Head of caudate nucleus (tissue), 42 donors: ENCODE measurements at places on chromosomes 2 and 18.

DNA sequence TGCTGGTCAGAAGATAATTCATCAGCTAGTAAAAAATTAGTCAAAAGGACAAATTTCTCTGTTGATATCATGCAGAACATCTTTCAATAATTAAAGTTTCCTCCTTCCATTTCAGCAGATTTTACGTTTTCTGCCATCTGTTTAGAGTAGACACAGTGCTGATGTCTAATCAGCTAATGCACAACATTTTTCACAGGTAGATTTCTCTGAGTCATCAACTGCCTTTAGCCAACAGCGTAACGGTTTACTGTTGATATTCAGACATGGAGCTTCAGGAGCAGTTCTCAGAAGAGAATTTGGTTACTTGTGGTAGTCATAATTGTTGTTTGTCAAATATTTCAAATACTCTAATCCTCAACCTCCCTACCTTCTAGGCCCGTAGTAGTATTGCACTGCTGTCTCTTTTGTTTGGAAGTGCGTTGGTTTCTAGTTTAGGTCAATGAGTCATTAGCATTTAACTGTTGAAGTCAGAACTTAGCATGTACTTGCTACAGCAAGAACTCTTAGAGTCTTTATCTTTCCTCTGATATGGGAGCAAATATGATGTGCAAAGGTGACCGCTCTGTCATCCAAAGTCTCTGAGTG is 86.8 kb upstream of the TFPI start:
- DNase-seq, result no peak

- no peak for DNase-seq
These were observed 23.8 kb downstream of the GNLY start for GRCh38 chr2:85718009-85718391.

DNA sequence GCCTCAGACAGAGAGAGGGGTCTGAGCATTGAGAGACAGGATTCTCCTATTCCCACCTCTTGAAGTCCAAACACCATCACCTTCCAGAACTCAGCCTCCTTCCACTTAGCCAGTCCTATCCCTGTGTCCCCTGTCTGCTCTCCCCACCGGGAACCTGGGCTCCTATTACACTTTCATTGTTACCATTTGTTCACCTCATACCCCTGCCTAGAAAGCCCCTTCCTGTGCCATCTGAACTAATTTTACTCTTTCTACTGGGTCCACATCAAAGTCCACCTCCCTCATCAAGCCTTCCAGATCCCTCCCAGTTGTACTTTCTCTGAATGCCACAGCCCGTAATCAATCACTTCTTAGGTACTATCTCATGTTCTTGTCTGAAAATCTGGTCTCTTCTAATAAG is 220.6 kb downstream of the ZBTB7C start:
- DNase-seq, result no peak

DNA sequence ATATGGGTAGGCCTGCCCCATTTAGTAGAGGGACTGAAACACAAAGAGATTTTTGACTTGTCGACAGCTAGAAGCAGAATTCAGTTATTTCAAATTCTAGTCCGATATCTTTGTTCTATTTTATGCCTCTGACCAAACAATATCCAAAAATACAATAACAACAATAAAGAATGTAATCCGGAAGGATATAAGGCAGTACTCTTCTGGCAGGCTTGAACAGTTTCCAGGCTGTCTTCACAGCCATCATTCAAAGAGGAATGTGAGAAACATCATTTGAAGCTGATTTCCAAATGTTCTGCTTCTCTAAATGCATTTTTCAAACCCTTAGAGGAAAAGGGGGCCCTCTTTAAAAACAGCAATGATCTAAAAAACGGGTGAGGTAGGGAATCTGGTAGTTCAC is 36.7 kb upstream of the SPTBN1 start:
- DNase-seq, result no peak

DNA sequence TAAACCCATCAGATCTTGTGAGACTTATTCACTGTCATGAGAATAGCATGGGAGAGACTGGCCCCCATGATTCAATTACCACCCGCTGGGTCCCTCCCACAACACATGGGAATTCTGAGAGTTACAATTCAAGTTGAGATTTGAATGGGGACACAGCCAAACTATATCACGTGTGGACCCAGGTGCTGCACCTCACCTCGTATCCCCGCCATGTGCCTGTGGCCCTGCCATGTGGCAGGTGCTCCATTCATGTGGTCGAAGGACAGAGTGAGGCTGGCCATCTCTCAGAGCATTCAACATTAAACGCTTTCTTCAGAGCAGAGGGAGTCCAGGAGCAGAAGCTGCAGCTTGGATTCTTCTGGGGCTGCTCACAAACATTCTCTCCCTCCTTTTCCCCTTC is 32.3 kb downstream of the MROH2A start:
- DNase-seq, result no peak

DNA sequence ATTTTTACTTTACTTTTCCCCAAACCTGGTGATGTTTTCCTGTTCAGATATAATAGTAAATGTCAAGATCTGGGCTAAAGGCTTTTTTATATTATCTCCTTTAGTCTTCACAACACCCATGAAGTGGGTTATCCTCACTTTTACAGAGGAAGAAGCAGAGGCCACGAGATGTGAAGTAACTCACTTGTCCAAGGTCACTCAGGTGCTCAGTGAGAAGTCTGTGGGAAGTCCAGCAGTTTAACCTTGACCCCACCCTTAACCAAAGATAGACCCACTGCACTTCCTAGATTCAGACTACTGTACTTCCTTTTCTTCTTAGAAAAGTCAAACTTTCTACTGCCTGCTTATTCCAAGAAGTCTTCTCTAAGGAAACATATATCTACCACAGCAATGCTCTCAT is 56.3 kb upstream of the STAT1 start:
- DNase-seq, result no peak

DNA sequence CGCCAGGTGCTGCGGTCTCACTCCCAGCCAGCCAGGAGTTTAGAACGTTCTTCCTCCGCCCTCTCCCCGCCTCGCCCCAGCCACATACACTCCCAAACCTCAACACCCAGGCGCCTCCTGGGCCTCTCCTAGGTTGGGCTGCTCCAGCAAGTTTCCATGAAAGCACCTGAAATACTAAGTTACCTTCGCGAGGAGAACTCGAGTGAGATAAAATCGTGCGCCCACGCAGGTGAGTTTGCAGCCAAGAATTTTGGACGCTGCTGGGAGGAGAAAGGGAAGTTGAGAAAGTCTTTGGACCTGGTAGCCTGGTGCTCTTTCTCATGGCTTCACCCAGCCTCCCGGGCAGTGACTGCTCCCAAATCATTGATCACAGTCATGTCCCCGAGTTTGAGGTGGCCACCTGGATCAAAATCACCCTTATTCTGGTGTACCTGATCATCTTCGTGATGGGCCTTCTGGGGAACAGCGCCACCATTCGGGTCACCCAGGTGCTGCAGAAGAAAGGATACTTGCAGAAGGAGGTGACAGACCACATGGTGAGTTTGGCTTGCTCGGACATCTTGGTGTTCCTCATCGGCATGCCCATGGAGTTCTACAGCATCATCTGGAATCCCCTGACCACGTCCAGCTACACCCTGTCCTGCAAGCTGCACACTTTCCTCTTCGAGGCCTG is at the start of gene GPR39:
Gene GPR39, plus strand, starts transcription at position 83 of the 673 bp plus-strand sequence.
- DNase-seq, result no peak

DNA sequence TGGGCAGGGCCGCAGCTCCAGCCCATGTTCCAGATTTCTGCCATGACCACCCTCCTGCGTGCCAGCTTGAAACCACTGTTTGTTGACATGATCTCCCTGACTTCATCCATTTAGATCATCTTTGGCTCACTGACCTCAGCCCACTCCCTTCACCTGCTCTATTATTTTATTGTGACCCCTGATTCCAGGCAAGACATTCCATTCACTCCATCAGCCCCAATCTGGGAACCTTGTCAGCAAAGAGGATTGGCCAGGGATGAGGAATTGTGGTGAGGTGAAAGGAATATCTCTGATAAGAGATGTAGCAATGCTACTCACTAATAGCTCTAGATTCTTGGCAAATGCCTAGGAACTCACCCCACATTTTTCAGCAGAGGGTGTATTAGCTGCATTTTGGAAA is 174.2 kb downstream of the TMEM247 start:
- DNase-seq, result no peak

- DNase-seq, result no peak
These were observed 426.7 kb upstream of the MYT1L start for GRCh38 chr2:2757764-2758163.

GRCh38 chr2:210007895-210008294 is 5.5 kb downstream of the RPE start:
- DNase-seq, result no peak

DNA sequence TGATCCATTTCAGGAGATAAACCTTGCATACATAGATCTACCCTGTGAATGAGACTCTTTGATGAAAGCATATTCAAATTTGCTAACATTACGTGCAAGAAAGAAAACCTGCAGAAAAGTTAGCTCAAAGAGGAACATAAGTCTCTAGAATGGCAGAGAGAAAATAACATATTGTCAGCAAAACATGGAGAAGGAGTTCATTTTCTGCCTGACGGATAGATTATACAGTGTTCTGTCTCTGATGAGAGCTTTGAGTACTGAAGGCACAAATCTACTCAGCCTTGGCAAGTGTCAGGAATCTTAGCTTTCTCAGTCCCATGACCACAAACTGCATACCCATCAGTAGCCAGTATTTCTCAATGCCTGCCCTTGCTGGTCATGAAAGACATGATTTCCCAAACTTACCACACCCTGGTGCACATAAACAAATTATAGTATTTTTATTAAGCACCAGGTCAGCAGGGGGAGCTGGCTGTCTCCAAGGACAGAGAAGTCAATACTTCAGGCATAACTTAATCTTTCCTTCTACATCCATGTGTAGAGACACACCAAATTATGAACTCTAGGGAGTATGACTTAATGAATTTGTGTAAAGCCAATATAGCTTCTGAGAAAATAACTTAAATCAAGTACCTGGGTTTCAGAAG is 401.2 kb upstream of the SOX11 start:
- DNase-seq, result no peak

DNA sequence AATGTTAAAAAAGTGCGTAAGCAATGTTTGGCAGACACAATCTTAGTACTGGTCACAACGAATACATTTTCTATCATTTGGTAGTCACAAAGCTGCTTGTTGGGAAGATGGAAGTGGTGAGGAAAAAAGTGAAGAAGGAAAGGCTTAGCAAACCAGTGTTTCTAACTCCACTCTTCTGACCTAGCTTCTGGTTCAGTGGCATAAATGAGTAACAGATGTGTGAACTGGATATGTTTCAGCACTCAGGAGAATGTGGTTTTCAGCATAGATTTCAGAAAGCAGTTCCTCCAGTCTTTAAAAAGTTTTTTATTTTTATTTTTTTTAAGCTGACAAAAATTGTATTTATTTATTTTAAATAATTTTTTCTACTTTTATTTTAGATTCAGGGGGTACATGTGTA is 357.1 kb downstream of the CPS1 start:
- no peak for DNase-seq

DNA sequence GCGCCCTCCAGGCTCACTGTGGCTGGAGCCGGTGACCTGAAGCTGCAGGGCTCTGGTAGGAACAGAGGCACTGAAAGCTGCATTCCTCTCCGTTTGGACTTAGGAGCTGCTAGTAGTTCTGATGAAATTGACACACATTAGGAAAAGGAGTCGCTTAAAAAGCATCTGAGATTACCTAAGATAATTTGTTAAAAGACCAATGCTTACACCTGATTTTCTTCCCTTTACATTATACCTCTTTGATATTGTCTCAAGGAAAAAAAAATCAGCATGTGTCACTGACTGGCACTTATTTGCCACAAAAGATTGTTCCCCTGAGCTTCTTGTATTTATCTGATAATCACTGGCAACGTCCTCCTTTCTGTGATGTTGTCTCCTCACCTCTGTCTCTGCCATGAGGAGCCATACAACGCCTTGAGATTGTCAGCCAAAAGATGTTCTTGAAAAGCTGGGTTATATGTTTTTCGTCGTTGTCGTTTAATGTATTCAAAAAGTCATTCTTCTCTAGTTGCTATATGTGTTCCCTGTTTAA is 618 bp upstream of the CHN1 start:
- no peak for DNase-seq

GRCh38 chr2:10933700-10934225 is 22.0 kb downstream of the KCNF1 start:
- no peak for DNase-seq

- DNase-seq, result no peak
These were observed 414.2 kb downstream of the NBAS start for GRCh38 chr2:15146960-15147359.

DNA sequence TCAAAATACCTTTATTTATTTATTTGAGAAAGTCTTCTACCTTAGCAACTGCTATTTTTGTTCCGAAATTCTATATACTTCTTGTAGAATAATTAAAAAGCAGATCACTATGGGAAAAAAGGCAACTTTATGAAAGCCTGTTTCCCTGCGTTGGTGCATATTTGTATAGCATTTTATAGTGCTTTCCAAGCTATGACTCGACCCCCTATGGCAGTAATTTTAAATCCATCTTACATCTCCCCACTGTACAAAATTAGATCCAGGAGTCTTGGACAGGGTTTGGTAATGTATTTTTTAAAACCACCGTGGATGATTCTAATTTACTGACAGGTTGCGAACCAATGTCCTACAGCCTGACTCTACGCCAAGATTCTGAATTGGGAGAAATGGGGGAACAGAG is 10.1 kb downstream of the TANK start:
- DNase-seq, result no peak

DNA sequence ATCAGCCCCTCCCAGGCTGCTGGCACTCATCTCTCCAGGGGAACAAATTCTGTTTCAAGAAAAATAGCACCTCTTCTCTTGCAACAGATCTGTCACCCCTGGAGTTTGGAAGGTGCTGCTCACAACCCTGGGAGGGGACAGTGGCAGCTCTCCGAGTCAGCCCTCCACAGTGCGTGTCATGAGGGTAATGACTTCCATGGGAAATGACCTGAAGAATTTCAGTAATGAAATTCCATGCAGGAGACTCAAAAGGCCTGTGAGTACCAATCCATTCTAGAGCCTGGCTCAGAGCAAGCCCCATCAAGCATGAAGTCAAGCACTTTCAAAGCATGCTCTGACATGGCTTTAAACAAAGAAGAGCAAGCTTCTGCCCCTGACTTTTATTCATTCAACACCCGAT is 276.3 kb upstream of the PARD3B start:
- DNase-seq, result no peak

GRCh38 chr2:172442072-172442895 is 14.9 kb downstream of the ITGA6 start:
- DNase-seq, result no peak

DNA sequence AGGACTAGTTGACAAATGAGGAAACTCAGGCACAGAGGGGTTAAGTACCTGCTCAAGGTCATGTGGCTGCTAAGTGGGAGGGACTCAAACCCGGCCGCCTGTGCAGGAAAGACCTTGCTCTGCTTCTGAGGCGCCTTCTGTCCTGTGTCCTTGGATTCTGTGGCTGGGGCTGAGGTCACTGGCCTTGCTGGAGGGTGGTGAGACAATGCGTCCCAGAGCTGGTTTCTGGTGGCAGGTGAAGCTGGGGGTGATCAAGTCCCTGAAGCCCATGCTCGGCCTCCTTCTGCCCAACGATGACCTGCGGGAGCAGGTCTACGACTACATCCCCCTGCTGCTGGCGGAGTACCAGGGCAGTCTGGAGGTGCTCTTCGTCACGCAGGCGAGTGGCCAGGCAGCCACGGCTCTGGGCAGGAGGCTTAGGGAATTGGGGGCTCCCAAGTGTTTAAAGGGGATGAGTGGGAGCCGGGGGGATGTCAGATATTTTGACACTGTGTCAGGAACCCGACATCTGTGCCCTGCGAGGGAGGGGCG is 16.1 kb downstream of the MROH2A start:
- DNase-seq, result no peak
